ENCODE measurements at places on chromosomes 5 and 9.

DNA sequence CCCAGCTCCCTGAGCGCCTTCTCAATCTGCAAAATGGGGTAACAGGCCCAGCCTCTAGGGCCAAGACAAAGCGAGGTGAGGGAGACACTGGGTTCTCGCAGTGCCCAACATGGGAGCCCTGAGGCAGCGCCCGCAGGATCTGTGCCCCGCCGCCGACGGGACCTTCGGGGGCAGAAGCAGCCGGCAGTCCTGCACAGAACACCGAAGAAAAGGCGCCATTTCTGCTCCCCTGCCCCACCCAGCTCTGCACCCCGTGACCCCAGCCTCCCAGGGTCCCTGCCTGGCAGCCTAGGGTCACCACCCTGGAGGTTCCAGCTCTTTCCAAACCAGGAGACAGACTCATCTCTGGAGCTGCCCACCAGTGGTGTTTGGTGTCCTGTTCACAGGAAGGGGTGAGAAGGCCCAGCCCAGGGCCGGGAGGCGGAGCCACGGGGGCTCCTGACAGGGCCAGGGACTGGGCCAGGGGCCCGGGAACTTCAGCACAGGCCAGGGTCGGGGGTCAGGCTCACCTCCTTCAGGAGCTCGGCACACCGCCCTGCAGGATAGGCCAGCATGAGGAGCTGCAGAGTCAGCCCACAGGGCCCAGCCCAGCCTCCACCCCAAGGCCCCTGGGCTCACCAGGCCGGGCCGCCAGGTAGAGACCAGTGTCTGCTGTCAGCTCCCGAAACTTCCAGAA is 3.3 kb downstream of the LCN8 start:
- no peak for DNase-seq

- DNase-seq, result no peak
Measured at GRCh38 chr5:168334695-168335094, 43.2 kb downstream of the WWC1 start.

- DNase-seq, result no peak
Measured at GRCh38 chr5:11415751-11416150, 488.5 kb downstream of the CTNND2 start.

DNA sequence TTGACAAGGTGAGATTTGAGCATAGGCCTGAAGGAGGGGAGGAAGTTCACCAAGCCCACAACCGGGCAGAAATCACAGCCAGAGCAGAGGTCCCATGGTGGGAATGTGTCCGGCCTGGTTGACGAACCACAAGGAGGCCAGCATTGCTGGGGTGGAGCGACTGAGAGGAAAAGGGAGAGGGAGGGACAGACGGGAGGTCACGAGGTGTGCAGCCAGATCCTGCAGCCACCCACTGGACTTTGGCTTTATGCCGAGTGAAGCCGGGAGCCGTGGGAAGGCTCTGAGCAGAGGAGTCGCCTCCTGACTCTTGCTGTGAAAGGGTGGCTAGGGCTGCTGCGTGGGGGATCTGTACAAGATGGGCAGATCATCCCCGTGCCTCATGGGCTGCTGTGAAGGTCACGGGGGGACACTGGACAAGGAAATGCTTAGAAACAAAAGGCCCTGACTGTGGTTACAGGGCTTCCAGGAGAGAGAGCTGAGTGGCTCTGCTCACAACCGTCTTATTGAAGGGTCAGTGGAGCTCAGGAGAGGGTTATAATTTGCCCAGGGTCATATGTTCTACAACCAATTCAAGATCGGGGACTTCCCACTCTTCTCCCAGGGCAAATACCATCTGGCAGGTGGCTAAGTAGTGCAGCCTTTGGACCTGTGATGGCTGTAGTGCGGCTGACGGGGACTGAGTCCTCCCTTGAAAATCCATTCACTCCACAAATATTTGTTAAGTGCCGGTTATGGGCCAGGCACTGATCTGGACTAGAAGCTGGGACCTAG is 15.6 kb upstream of the CD74 start:
- no peak for DNase-seq
